ENCODE measurements at places on chromosomes 13 and 19.

- H3K4me3 ChIP-seq, result no peak overlapping the region
- no peak for DNase-seq
- H3K27ac ChIP-seq, result no peak overlapping the region
- H3K4me1 ChIP-seq, result peaks cover 21% of the 10 kb centered on the region
- no peaks in the 10 kb centered on the region for H3K36me3 ChIP-seq
Measured at GRCh38 chr13:65943708-65944107, 1286.4 kb downstream of the PCDH9 start.

- no peaks in the 10 kb centered on the region for H3K36me3 ChIP-seq
- H3K27me3 ChIP-seq, result no peaks in the 10 kb centered on the region
- H3K27ac ChIP-seq, result no peak overlapping the region
Measured at GRCh38 chr13:110798081-110798994, 84.8 kb downstream of the ING1 start.

DNA sequence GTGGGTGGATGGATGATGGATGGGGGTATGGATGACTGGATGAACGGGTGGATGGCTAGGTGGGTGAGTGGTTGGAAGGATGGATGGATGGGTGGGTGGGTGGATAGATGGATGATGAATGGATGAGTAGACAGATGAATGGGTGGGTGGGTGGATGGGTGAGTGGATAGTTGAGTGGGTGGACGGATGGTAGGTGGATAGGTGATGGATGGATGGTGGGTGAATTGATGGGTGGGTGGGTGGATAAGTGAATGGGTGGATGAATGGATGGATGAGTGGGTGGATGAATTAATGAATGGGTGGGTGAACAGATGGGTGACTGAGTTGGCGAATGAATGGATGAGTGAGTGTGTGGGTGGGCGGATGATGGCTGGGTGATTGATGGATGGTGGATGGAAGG, 4.9 kb downstream of the SMIM24 start:
- peaks cover 4% of the 10 kb centered on the region for H3K4me1 ChIP-seq
- no peak overlapping the region for H3K27ac ChIP-seq
- no peak overlapping the region for H3K4me3 ChIP-seq
- no peak for DNase-seq
- H3K27me3 ChIP-seq, result peaks cover 1% of the 10 kb centered on the region

- H3K4me1 ChIP-seq, result peaks cover 53% of the 10 kb centered on the region
- H3K36me3 ChIP-seq, result peaks cover 8% of the 10 kb centered on the region
- H3K4me3 ChIP-seq, result no peak overlapping the region
- no peaks in the 10 kb centered on the region for H3K27me3 ChIP-seq
- H3K27ac ChIP-seq, result no peak overlapping the region
Measured at GRCh38 chr19:47097396-47098201, 16.0 kb downstream of the ZC3H4 start.
